ENCODE measurements at places on chromosomes 16 and 17.

DNA sequence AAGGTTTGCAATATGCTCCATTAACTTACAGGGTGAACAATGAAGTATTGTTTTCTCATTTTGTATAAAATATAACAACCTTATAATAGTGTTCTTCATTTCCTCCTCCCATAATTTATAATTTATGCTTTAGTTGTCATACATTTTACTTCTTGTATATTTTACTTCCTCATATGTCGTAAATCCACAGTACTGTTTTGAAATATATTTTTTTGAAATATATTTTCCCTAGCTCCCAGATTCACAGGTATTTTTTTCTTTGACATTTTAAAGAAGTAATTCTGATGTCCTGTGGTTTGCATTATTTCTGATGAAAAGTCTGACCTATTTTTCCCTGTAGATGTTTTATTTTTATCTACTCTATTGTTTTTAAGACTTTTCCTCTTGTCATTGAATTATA lies 52.7 kb downstream of the VMP1 start:
- DNase-seq: no peak

GRCh38 chr16:79618041-79618691 lies 17.6 kb upstream of the MAF start:
- no peak for DNase-seq

DNA sequence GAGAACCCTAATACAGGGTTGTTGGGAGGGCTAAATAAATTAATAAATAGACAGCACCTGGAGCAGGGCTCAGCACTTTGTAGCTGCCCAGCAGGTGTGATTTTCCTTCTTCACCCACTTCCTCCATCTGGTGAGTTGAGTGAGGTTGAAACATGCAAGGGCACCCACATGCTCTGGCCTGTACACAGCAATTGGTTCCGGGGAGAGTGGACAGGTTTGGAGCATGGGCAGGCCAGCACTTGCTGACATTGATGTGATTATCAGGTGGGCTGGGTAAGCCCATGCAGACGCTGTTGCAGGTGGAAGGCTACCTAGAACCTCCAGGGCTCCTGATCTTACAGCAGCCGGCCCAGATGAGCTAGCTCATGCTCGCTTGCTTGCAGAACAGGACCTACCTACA lies 1.3 kb upstream of the MRTFB start:
- DNase-seq: no peak

DNA sequence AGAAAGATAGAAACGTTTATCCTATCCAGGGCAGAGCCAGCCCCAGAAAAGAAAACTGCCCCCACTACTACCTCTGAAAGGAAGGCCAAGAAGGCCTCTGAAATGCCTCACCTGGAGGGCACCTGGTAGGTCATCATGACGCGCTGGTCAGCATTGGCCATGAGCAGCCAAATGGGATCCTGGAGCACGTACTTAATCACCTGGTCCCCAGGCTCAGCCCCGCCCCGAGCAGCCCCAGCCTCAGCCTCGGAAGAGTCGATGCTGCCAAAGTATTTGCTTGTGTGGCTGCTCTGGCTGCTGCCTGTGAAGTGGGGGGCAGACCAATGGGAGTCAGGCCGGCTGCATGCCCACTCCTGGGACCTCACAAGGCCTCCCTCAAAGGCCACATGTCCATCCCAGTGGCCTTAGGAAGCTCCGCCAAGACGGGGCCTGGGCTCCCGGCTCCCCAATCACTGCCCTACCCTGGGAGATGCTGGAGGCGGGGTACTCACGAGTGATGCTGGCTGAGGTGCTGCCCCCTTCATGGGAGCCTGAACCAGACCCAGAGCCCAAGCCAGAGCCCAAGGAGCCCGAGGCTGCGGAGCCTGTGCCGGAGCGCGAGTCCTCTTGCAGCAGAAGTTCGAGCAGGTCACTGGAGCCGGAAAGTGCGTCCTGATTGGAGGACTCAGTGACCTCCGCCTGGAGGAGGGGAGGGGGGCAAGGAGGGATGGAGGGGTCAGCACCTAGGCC lies 9.9 kb downstream of the PER1 start:
- DNase-seq: no peak

DNA sequence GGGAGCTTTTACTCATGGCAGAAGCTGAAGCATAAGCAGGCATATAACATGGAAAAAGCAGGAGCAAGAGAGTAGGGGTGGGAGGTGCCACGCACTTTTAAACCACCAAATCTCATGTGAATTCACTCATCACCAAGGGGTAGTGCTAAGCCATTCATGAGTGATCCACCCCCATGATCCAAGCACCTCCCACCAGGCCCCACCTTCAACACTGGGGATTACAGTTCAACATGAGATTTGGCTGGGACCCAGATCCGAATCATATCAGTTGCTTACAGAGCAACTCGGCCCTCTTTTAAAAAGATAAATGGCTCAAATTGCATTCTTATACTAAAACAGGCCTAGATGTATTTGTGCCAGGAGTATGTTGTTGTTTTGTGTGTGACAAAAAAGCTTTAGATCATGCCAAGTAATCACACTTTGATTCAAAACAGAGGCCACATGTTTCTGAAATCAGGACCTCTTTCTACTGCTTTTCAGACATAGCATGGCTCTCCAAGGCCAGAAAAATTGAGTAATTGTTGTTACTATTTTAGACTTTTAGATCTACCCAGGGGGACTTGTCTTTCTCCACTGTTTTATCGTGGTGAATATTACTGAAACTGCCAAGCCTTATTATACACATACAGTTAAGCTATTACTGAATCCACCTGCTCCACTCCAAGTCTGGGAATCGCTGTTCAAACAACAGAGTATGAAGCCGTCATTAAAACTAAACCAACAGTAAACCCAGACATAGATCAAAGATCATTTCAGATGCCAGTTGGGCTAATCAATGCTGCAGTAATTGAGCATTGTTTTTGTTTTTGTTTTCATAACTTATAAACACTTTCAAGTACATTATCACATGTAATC lies 163.3 kb downstream of the KCNJ2 start:
- no peak for DNase-seq

GRCh38 chr16:68445458-68445857 lies 2.9 kb downstream of the SMPD3 start:
- DNase-seq: peak; percentile 84

DNA sequence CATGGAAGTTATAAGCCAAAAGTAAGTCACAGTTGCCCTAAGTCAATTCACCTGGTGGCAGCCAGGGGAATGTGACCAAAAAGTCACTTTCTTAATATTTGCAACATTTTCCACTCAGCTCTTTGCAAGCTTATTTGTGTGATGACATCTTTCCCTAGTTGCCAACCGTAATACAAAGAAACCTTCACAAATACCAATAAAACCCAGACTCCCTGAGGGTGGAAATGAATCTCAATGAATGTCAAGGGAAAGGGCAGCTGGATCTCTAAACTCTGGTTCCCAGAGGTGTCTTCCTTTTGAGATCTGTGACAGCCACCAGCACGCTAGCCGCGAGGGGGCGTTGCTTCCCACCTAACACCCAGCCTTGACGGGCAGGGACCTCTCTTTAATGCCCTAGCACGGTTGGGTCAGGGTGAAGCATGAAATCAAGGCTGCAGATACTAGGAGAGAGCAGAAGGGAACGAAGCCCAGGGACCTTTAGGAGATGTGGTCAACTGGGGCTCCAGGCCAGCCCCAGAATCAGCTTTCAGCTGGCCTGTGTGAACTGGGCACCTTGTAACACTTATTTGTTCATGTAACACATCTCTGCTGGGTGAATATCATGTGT lies 82.2 kb downstream of the CMC2 start:
- DNase-seq: peak; percentile 76

DNA sequence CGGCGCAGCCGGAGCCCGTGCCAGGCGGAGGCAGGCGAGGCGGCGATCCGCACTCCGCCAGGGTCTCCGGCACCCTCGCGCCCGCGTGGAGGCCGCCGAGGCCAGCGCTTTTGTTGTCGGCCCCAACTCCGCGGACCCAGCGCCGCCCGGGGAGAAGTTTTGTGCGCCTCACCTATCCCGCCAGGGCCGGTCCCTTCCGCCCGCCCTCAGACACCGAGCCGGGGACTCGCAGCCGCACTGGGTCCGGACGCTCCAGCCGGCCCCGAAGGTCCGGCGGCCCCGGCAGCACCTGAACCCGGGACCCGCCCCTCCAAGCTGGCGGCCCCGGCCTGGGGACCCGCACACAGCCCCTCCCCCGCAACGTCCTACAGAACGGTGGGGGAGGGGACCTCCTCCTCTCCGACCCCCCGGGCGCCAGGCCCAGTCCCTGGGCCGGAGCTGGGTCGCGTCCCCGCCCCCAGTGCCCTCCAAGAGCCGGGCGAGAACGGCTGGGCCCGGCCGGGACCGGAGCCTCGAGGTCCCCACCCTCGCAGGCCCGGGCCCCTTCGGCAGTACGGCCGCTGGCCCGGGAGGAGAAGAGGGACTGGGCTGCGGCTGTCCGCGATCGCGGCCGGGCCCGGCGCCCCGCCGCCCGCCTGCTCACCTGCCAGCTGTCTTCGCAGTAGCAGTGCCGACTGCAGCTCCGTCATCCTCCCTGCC lies 698 bp downstream of the UBE2G1 start:
- DNase-seq: no peak

All from NT2/D1 (cell line).